Caco-2 (cell line): ENCODE measurements at places on chromosomes 13 and 19.

DNA sequence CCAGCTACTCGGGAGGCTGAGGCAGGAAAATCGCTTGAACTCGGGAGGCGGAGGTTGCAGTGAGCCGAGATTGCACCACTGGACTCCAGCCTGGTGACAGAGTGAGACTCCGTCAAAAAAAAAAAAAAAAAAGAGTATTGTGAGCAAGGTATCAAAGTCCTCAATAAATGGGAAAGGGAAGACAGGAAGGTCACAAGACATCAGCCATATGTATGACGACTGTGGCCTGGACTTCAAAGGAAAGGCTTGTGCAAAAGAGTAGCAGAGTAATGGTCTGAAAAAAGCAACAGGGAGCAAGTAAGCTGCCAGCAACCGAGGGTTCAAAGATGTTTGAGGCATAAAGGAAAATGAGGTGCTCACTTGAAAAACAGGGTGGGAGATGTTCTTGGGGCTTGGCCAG, 116.0 kb upstream of the WASF3 start:
- no peak overlapping the region for H3K27ac ChIP-seq
- H3K4me3 ChIP-seq: no peak overlapping the region
- no peaks in the 10 kb centered on the region for H3K27me3 ChIP-seq
- no peak for DNase-seq

GRCh38 chr19:50548191-50549058, 19.8 kb downstream of the LRRC4B start:
- no peaks in the 10 kb centered on the region for H3K36me3 ChIP-seq
- no peaks in the 10 kb centered on the region for H3K4me1 ChIP-seq
- peaks cover 2% of the 10 kb centered on the region; the same call in 1 of the 2 replicates for H3K27me3 ChIP-seq
- no peak overlapping the region for H3K4me3 ChIP-seq
- no peak for DNase-seq
- H3K27ac ChIP-seq: no peak overlapping the region

GRCh38 chr19:4081441-4082129, 14.9 kb upstream of the ZBTB7A start:
- H3K27ac ChIP-seq: no peak overlapping the region
- no peak overlapping the region for H3K4me3 ChIP-seq
- peaks cover 19% of the 10 kb centered on the region for H3K4me1 ChIP-seq
- no peak for DNase-seq
- H3K27me3 ChIP-seq: no peaks in the 10 kb centered on the region

- H3K4me3 ChIP-seq: no peak overlapping the region
- DNase-seq: no peak
- H3K36me3 ChIP-seq: 0 out of 2 replicates have a peak, but pooled peaks cover 1% of the 10 kb centered on the region
These were observed 89.5 kb downstream of the SLC7A1 start for GRCh38 chr13:29505950-29506349.

GRCh38 chr13:30158774-30159445, 148.4 kb downstream of the KATNAL1 start:
- no peaks in the 10 kb centered on the region for H3K36me3 ChIP-seq
- no peak overlapping the region for H3K4me3 ChIP-seq
- H3K27ac ChIP-seq: no peak overlapping the region
- DNase-seq: no peak

- peak overlapping the region; percentile 78 for H3K27ac ChIP-seq
- peak; percentile 77 for DNase-seq
- no peaks in the 10 kb centered on the region; the same call in 1 of the 2 replicates for H3K4me1 ChIP-seq
- H3K4me3 ChIP-seq: peak overlapping the region; percentile 77
These were observed 719 bp downstream of the SUGP2 start for GRCh38 chr19:19032420-19033175.

DNA sequence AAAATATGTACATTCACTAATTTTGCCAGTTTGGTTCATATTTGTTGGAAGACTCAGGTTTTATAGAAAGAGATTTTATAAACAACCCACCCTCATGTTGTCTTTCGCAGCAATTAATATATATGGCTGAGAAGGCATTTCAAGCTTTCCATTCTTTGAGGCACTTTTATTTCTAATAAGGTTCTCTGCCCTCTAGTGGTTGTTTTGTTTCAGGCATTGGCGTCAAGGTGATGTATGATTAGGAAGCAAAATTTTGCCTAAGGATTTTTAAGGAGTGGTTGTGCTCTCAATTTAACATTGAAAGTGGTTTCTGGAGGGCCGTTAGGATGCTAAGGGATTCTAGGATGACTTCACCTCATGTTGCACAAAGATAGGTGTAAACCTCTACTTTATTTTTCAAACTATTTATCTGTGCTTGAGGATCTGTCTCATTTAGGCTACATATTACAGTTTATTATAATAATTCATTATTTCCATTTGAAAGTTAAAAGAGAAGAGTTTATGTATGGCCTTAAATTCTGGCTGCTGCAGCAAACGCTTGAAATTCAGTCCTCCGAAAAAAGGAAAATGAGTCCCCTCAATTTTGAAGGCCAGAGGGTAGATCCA, 35.9 kb downstream of the OXGR1 start:
- H3K27ac ChIP-seq: no peak overlapping the region
- no peaks in the 10 kb centered on the region for H3K27me3 ChIP-seq
- no peaks in the 10 kb centered on the region for H3K36me3 ChIP-seq
- H3K4me1 ChIP-seq: no peaks in the 10 kb centered on the region

DNA sequence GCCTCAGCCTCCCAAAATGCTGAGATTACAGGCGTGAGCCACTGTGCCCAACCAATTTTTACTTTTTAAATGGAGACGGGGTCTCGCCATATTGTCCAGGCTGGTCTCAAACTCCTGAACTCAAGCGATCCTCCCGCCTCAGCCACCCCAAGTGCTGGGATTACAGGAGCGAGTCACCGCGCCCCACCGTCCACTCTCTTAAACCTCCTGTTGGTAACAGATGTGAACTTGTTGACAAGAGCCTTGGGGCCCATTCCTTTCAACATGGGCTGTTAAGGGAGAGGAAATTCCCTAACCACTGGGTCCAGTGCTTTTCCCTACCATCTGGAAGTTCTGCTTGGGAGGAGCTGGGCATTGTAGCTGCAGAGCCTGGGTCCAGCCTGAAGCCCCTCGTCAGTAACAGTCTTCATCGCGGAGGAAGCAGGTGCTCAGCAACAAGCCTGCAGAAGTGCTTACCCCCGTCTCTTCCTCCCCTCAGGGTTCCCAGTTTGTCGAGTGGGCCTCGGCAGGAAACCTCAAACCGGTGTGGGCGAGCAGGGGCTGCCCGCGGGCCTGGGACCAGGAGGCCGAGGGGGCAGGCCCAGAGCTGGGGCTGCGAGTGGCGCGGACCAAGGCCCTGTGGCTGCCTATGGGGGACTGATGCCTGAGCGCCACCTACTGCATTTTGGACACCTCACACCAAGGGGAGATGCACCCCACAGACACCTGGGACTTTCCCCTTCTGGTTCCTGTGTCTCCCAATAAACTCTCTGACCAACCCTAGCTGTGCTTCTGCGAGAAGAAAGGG, 4.0 kb upstream of the FLT3LG start:
- H3K27me3 ChIP-seq: no peaks in the 10 kb centered on the region
- H3K27ac ChIP-seq: no peak overlapping the region
- peaks cover 1% of the 10 kb centered on the region; the same call in 1 of the 2 replicates for H3K36me3 ChIP-seq
- no peak for DNase-seq
- no peaks in the 10 kb centered on the region for H3K4me1 ChIP-seq
- H3K4me3 ChIP-seq: no peak overlapping the region

GRCh38 chr19:2266183-2266993, 10.2 kb upstream of the JSRP1 start:
- no peaks in the 10 kb centered on the region for H3K27me3 ChIP-seq
- H3K4me1 ChIP-seq: peaks cover 3% of the 10 kb centered on the region; the same call in 1 of the 2 replicates

GRCh38 chr13:39433651-39434050, 169.3 kb downstream of the LHFPL6 start:
- no peaks in the 10 kb centered on the region for H3K27me3 ChIP-seq
- no peaks in the 10 kb centered on the region for H3K4me1 ChIP-seq
- no peak for DNase-seq
- H3K27ac ChIP-seq: no peak overlapping the region
- no peaks in the 10 kb centered on the region for H3K36me3 ChIP-seq

- H3K27me3 ChIP-seq: no peaks in the 10 kb centered on the region
- no peak overlapping the region for H3K4me3 ChIP-seq
- DNase-seq: no peak
These were observed 150.1 kb downstream of the SHISA2 start for GRCh38 chr13:25901460-25902376.

- no peaks in the 10 kb centered on the region for H3K27me3 ChIP-seq
- no peak overlapping the region for H3K27ac ChIP-seq
These were observed 415.2 kb upstream of the SGCG start for GRCh38 chr13:22765547-22765946.

- H3K27ac ChIP-seq: no peak overlapping the region
- no peak overlapping the region for H3K4me3 ChIP-seq
- no peak for DNase-seq
- H3K36me3 ChIP-seq: no peaks in the 10 kb centered on the region
These were observed 168.2 kb downstream of the TEX29 start for GRCh38 chr13:111488486-111489132.

DNA sequence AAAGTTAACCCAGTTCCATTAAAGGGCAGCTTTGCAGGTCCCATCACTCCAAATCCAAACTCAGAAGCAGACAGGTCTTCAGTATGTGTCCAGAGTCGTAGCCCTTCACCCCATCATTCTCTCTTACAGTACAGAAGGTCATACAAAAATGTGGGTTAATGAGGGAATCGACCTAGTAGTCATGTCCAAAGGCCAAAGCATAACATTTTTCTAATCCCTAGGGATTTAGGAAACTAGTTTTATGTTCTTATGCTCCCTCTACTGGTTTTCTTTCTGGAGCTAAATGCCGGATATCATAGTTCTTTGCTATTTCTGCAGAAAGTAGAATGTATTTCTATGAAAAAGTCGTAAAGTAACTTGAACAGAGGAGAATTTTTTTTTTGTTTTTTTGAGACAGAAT, 72.2 kb downstream of the DHRS12 start:
- H3K4me3 ChIP-seq: no peak overlapping the region
- no peak overlapping the region for H3K27ac ChIP-seq
- H3K36me3 ChIP-seq: no peaks in the 10 kb centered on the region
- no peaks in the 10 kb centered on the region for H3K27me3 ChIP-seq
- peaks cover 12% of the 10 kb centered on the region; the same call in 1 of the 2 replicates for H3K4me1 ChIP-seq

GRCh38 chr13:50917572-50917971, 8.0 kb downstream of the RNASEH2B start:
- H3K27ac ChIP-seq: no peak overlapping the region
- DNase-seq: no peak
- H3K4me3 ChIP-seq: no peak overlapping the region
- H3K4me1 ChIP-seq: no peaks in the 10 kb centered on the region
- H3K36me3 ChIP-seq: peaks cover 2% of the 10 kb centered on the region; the same call in 1 of the 2 replicates

DNA sequence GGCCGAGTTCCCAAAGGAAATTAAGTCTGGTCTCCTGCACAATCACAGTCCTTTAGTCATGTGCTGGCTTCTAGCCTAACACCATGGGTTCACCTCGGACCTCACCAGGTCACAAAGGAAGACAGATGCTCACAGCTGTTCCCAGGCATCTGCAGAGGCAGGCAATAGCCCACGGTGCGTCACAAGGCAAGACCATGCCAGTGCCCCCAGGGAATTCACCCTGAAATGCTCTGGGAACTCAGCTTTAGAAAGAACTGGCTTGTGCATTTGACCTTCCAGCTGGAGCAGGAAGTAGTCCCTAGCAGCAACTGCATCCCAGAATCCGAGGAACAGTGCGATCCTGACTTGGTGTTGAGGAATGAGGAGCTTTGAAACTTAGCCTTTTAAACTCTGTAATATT, 96.8 kb upstream of the WASF3 start:
- no peaks in the 10 kb centered on the region for H3K4me1 ChIP-seq
- no peaks in the 10 kb centered on the region for H3K36me3 ChIP-seq
- DNase-seq: no peak
- no peaks in the 10 kb centered on the region for H3K27me3 ChIP-seq

DNA sequence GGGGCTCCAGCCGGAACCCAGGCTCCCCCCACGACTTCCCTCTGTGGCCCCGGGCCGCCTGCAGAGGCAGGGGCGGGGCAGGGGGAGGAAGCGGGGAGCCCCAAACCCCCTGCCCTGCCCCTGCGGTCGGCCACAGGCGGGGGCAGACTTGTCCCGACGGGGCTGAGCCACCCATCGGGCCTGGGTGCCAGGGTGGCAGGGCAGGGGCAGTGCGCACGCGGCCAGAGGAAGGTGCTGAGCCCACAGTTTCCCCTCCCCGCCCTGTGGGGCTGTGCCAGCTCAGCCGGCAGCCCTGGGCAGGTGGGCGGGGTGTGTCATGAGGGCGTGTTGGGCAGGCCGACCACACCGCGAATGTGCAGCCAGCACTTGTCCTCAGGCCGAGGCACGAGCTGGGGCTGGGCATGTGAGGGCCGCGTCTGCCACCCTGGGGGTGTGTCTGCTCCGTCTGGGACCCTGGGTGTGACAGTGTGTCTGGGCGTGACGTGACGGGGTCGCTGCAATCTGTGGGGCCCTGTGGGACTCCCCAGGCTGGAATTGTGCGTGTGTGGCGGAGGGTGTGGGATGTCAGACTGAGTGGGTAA, 17.7 kb downstream of the CCDC97 start:
- H3K4me3 ChIP-seq: no peak overlapping the region
- H3K4me1 ChIP-seq: peaks cover 36% of the 10 kb centered on the region
- H3K27me3 ChIP-seq: no peaks in the 10 kb centered on the region
- no peak overlapping the region for H3K27ac ChIP-seq

DNA sequence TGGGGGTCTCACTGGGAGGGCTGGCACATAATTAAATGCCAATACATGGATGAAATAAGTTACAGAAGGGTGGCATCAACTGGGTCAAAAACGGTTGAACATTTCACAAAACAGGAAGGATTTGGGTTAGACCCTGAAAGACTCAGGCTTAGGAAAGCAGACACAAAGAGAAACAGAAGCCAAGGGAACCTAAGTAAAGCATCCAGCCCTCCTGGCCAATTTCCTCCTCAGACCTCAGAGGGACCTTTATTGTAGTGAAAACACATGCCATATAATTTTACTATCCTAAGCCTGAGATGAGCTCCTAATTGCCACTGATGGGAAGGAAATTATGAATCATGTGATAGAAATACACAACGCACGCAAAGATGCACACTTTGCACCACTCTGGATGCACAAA, 12.1 kb upstream of the CEACAM3 start:
- H3K36me3 ChIP-seq: no peaks in the 10 kb centered on the region
- DNase-seq: no peak
- peak overlapping the region; percentile 14 for H3K27ac ChIP-seq
- peaks cover 22% of the 10 kb centered on the region for H3K4me1 ChIP-seq
- H3K27me3 ChIP-seq: no peaks in the 10 kb centered on the region

DNA sequence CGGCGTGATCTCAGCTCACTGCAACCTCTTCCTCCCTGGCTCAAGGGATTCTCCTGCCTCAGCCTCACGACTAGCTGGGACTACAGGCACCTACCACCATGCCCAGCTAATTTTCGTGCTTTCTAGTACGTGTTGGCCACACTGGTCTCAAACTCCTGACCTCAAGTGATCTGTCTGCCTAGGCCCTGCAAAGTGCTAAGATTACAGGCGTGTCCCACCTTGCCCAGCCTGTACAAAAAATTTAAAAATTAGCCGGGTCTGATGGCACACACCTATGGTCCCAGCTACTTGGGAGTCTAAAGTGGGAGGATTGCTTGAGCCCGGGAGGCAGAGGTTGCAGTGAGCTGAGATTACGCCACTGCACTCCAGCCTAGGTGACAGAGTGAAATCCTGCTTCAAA, 4.7 kb upstream of the MEX3D start:
- DNase-seq: no peak
- no peak overlapping the region for H3K4me3 ChIP-seq
- H3K36me3 ChIP-seq: no peaks in the 10 kb centered on the region
- H3K27ac ChIP-seq: no peak overlapping the region
